NCI-H526 (cell line): ENCODE measurements at places on chromosomes 1 and 21.

DNA sequence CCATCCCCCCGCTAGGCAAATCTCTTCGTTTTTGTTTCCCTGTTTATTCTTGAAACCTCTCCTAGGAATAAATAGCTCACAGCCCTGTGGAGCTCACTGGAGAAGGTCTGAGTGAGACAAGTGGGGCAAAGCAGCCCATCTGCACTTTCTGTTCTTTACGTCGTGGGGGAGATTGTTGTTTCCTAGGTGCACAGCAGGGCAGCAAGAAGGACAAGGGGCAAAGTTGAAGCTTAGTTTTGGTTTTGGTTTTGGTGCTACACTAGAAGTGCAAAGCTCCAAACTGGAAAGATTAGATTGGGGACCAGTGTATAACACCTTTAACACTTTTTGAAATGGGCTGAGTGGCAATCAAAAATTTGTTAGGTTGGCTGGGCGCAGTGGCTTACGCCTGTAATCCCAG is 76.6 kb downstream of the GPR88 start:
- DNase-seq: no peak

GRCh38 chr1:32073299-32074229 is 825 bp downstream of the TMEM39B start:
- DNase-seq: no peak

DNA sequence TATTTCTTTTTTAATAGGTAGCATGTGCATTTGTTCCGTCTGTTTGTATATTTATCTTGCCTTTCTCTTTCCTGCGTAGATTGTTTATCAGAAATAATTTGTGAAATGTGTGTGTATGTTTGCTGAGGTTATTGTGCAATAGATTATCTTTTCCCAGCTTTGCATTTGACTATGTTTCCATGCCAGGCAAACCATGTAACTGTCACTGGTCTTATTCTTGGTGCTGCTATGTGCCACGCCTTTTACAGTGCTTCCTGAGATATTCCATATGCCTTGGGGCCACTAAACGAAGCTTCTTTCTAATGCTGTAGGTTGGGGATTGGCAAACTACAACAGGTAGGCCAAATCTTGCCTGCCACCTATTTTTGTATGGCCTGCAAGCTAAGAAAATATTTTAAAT is 598.8 kb downstream of the PLPP3 start:
- peak; percentile 60 for DNase-seq

DNA sequence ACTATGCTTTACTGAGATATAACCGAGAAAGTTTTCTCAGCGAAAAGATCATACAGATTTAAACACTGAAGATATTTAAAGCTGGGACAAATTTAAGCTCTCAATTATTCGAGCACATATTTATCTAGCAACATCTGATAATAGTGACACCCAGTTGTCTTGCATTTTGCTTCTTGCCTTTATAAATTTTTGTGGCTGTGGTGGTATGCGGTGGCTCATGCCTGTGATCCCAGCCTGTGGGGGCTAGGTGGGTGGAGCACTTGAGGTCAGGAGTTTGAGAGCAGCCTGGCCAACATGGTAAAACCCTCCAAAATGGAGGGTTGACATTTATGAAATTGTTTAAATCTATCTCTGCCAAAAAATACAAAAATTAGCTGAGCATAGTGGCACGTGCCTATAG is 312.2 kb downstream of the SPATA17 start:
- no peak for DNase-seq

GRCh38 chr1:53573522-53573921 is 114.3 kb downstream of the DMRTB1 start:
- no peak for DNase-seq

GRCh38 chr1:119114786-119115185 is 25.7 kb downstream of the WARS2 start:
- DNase-seq: no peak

DNA sequence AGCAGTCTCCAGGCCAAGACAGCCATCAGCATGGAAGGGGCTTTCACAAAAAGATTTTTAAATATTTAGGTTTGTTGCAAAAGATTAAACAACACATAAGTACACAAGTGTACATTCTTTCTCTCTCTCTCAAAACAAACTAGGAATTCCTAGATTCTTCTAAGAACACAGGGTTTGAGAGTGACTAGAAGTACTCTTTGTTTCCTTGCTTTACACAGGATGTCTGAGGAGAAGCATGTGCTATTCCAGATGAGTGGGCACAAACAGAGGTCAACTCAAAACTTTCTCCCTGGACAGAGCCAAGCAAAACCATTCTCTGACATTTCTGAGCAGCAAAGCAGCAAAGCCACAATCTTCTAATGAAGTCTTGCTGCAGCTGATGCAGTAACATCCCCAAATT is 210.6 kb upstream of the HOOK1 start:
- DNase-seq: no peak

GRCh38 chr1:183070923-183071618 is 47.9 kb downstream of the LAMC1 start:
- DNase-seq: peak; percentile 97

DNA sequence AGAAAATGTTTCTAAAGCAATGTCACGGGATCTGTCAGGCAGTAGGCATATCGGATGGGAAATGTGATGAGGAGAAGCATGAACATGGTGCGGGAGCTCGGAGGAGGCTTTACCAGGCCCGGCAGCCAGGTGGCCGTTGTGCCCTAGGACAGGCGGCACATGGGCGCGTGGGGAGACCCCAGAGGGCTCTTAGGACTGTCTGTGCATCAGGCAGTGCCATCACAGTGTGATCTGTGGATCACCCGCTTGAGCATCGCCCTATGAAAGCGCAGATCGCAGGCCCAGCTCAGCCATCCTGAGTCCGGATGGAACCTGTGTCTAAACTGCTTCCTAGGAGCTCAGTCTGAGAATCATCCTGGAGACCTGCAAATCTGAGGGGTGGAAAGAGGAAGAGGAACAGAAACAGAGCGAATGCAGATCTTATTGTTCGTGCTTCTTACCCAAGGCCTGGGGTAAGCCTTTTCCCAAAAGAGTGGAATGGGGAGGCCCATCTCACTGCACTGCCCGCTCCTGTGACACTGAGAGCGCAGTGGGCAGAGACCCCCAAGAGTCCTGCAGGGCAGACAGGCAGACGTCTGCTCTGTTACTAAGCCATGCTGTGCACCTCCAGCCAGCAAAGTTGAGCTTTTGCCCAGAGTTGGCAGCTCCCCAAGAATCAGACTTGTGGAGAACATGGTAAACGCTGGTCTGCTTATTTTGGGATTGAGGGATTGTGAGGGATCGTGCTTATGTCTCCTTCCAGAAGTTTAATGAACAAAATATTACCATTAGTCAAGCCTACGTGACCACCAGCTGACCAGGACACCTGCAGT is 251.0 kb downstream of the RHOU start:
- DNase-seq: no peak
